Left hindlimb (tissue), 1 donor: ENCODE measurements at places on chromosomes 16 and 17.
A peak's percentile ranks its signal among the peaks of the same experiment; 100 is the strongest.

DNA sequence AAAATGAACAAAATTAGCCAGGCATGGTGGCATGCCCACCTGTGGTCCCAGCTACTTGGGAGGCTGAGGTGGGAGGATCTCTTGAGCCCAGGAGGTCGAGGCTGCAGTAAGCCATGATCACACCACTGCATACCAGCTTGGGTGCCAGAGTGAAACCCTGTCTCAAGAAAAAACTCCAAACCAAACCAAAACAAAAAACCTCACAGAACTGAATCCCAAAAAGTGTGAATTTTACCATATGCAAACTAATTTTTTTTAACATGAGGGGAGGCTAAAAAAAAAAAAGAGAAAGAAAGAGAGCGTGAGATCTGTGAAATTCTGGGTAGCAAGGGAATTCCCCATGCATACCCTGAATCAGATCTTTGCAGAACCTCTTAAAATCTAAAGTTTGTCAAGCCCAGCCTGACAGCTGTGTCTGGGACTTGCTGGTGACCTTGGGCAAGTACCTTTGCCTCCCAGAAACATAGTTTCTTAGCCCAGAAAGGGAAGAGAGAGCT lies 17.1 kb upstream of the CDH1 start:
- DNase-seq: no peak

DNA sequence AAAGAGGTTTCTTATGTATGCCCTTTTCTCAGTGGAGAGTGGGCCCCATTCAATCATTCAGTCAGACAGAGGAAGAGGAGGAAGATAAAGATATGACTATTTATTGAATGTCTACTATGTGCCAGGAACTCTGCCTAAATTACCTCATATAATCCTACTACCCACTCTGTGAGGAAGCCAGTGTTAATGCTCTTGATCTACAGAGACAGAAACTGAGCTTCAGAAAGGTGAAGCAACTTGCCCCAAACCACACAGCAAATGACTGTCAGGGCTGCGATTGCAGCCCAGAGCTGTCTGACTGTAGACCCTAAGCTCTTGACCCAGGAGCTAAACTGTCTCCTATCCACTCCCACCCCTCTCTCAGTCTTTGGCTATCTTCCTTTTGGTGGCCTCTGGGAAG lies 8.4 kb downstream of the SRCIN1 start:
- no peak for DNase-seq

DNA sequence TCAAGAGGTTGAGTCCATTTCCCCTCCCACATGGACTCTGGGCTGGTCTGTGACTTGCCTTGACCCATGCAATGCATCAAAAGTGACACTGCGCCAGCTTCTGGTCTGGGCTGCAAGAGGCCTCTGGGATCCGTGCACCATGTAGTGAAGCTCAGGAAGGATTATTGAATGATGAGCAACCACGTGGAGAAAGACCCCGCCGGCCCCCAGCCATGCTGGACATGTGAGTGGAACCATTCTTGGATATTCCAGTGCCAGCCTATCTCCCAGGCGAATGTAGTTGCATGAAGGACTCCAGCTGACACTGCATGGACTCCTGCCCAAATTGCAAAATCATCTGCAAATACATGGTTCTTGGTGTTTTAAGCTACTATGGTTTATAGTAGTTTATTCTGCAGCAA lies 7.6 kb upstream of the ALOX15B start:
- no peak for DNase-seq

DNA sequence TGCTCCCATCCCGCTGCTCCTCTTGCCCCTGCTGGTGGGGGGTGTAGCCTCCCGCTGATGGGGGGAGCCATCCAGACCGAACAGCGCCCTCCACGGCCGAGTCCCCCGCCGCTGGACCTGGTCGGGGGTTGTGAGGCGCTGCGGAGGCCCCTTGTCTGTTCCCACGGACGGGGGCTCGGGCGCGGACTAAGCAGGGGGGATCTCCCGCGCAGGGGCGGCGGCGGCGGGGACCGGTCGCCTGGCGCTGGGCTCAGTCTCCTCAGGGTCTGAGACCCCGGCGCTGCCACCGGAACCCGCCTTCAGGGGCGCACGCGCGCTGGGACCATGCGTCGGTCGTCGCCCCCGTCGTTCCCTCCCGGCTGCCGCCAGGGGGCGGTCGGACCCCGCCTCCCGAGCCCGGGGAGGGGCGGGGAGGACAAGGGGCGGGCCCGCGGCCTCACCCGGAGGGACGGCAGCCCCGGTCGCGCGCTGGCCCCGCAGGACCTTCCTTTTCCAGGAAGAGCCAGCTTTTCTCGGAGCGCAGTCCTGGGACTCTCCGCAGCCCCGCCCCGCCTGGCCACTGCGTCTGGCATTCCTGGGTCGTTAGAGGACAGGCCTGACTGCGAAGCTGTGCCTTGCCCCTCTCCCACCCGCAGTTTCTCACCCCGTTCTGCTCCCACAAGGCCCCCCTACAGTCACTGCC lies 6.3 kb upstream of the IL32 start:
- peak; percentile 91 for DNase-seq

DNA sequence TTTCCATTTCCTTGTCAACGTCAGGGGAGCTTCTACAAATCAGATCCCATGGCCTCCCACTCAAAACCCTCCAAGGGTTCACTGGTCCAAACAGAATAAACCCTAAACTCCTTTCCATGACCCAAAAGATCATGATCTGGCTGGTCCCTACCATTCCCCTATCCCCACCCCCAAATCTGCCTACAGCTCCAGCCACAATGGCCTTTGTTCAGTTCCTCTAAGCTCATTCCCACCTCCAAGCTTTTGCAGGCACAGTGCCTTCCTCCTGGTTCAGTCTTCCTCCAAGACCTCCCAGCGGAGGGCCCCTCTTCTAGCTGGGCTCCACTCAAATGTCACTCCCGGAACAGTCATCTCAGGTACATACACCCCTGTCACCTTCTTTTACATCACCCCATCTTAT lies 2.0 kb downstream of the GPRC5B start:
- no peak for DNase-seq

DNA sequence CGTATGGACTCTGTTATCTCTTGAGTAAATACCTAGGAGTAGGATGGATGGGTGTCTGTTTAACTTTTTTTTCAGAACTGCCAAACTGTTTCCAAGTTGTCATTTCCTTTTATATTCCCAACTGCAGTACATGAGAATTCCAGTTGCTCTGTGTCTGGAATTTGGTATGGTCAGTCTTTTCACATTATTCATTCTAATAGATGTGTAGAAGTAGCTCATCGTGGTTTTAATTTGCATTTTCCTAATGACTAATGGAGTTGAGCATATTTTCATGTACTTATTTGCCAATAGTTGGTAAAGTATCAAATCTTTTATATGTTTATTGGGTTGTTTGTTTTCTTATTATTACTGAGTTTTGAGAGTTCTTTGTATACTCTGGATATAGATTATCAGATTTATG lies 27.0 kb downstream of the MRTFB start:
- no peak for DNase-seq

DNA sequence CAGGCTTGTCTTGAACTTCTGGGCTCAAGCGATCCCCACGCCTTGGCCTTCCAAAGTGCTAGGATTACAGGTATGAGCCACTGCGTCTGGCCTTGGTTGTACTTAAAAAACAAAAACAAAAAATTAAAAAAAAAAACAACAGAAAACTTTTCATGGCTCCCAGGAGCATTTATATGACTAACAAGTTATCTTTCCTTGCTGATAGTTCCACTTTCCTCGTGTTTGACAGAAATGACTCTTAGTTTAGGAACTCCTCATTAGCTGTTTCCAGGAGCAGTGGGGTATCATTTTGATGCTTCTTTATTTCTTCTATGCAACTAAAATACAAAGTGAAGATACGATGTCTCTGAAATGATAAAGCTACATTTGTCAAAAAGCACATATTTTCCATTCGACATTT lies 165.4 kb downstream of the PRKCA start:
- DNase-seq: no peak

DNA sequence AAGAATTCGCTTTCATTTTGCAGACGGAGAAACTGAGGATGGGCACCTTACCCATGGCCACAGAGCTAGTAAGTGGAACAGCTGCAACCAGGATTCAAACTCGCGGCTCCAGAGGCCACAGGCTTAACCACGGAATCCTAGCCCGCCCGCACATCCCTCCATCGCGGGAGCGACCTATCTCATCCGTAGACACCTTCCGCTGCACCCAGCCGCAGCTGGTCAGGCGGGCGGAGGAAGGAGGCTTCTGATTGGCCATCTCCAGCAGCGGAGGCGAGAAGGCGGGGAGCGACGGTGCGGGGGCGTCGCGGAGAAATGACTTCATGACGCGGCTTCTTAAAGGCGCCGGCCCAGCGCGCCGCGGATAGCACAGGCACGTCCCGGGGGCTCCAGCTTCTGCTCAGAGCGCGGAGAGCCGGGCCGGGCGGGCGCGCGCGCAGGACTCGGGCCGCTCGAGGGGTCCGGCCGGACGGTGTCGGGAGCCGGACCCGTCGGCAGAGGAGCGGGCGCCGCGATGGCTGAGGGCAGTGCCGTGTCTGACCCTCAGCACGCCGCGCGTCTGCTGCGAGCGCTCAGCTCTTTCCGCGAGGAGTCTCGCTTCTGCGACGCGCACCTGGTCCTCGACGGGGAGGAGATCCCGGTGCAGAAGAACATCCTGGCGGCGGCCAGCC lies at the start of gene GAN:
Gene GAN, plus strand, starts transcription at position 360 of the 668 bp plus-strand sequence. Its CDS starts 152 bp downstream, at position 512.
- DNase-seq: peak; percentile 97

DNA sequence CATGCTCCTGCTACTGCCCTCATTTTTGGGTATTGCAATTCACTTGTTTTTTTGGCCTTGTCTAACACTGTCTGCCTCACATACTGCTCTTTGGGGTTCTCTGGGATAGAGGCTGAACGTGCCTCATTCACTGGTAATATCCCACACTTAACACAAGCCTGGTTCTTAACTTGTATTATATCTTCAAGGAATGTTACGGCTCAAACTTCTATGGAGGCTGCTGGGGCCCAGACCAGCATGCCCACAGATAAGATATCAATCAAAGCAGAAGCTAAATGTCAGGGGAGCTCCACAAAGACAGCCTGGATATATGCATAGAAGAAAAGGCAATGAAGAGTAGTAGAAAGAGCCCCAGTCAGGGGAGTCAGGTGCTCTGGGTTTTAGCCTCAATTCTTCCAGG lies 103.5 kb downstream of the WSCD1 start:
- no peak for DNase-seq

DNA sequence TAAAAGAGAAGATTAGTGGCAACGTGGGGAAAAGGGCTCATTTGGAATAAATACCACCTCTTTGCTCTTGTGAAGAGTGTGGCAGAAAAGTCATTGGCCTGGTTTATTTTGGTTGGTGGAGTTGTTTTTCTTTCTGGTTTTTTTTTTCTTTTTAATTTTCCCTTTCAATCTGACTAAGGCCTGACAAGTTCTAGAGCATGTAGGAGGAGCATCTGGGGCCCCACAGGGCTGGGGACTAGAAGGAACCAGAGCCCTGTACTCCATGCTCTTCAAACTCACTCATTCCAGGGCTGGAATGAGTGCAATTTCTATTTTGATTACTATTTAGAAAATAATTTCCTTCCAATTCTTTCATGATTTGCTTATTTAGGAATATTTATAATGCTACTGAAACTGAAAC lies 13.3 kb downstream of the IRX5 start:
- DNase-seq: no peak
